ENCODE measurements at places on chromosomes 11 and 22.

DNA sequence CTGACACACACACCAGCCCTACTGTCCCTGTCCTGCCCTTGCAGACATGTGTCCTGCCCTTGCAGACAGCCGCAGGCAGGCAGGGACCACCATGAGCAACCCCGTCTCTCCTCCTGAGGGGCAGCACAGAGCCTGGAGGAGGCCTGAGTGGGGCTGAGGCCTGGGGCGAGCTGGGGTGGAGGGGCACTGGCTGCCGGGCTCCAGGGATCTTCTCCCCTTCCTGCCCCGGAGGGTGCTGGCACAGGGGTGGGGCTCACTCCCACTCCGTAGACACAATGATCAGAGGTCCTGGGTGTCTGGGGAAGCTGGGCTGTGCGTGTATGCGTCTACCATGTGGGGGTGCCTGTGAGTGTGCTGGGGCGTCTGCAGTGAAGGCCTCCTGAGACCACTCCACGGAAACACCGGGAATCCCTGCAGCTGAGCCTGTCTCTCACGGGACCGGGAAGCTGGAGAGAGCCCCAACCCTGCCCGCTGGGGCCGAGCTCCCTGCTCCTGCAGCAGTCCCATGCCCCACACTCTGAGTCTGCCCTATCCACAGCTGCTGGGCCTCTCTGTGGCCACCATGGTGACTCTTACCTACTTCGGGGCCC lies 588 bp downstream of the TSPAN32 start:
- DNase-seq: no peak

- DNase-seq: peak; percentile 27
Observed at GRCh38 chr11:82924522-82925224, 23.1 kb downstream of the DDIAS start.

DNA sequence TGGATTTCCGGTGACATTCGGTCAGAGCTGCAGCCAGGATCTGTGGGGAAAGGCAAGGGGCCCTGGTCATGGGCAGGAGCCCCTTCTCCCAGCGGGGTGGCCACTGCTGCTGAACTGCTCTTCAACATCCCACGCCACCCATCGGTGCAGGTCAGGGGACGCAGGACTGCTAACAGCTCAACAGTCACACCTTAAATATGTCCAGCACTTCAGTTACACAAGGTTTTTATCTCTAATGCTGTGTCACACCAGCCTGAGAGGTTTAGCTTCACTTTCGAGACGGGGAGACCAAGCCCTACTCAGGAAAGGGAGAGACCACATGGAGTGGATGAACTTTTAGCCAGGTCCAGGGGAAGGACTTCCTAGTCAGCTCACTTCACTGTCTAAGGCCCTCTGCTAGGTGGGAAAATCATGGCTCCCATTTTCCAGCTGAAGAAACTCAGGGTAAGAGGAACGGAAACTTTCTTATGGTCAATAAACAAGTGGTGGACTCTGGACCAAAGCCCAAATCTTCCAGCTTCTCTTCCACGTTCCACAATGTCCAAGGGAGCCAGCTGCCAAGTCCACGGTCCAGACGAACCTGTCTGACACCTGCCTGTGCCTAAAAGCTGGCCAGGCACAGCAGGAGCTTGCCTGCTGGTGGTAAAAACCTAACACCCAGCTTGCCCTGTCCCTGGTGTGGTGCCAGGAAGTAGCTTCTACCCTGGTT lies 21.0 kb upstream of the CHADL start:
- no peak for DNase-seq

DNA sequence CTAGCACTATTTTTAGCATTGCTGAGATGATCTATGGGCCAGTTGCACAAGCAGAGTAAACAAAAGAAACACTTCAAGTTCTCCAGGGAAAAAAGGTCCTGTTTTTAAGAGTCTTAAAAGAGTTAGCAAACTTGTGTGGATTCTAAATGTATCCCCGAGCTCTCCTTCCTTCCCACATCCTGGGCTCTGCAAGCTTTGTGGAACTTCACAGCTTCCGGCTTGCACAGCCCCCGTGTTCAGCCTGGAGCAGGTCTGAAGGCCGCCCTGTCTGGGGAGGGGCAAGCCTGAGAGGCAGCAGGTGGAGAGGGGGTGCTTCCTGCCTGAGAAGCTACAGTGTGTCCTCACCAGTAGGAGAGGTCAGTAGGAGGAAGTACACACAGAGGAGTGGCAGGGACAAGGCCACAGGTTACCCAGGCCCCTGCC lies 35.1 kb upstream of the SUSD2 start:
- DNase-seq: peak; percentile 82

DNA sequence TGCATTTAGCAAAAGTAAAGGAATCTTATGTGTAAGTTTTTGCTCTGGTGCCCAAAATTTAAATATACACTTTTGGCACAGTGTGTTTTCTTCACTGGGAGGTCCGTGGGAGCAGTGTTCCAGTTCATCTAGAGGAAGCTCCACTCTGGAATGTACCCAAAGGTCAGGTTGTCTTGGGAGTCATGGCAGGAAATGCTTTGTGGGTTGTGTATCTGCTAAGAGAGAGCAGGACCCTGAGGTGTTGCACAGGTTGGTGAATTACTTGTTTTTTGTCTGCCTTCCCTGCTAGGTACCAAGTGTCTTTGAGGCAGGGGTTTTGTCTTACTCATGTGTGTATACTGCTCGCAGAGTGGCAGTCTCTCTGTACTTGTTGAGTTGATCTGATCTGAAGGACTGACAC lies 37.3 kb downstream of the DIXDC1 start:
- no peak for DNase-seq

GRCh38 chr11:6576471-6577373 lies 26.7 kb downstream of the RRP8 start:
- DNase-seq: no peak

DNA sequence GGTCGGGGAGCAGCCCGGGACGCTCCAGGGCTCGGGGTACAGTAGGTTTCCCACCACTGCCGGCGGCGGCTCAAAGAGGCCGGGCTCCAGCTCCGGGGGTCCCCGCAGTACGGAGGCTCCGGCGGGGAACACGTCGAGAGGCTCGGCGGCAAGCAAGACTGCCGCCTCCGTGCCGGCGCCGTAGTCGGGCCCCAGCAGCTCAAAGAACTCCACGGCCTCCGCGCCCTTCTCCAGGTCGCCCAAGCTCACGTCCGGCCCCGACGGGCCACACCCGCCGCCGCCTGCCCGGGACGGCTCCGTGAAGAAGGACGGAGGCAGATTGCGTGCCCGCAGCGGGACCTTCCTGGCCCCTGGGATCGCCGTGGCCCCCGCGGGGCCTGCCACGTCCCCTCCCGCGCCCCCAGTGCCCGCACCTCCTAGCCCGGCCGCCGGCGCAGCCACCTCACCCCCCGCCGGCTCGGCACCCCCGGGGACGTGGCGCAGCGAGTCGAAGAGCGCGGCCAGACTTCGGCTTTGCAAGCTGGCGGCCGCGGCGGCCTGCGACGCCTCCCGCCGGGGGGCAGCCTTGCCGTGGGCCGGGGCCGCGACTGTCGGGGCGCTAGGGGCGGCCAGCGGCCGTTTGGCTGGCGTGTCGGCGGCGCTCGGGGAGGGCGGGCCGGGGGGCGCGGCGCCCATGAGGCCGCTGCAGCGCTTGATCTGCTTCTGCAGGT lies 775 bp downstream of the FAM181B start:
- DNase-seq: no peak

GRCh38 chr11:27626269-27626937 lies 73.9 kb downstream of the BDNF start:
- no peak for DNase-seq

GRCh38 chr22:32205974-32206773 lies 1.3 kb upstream of the RFPL2 start:
- no peak for DNase-seq

DNA sequence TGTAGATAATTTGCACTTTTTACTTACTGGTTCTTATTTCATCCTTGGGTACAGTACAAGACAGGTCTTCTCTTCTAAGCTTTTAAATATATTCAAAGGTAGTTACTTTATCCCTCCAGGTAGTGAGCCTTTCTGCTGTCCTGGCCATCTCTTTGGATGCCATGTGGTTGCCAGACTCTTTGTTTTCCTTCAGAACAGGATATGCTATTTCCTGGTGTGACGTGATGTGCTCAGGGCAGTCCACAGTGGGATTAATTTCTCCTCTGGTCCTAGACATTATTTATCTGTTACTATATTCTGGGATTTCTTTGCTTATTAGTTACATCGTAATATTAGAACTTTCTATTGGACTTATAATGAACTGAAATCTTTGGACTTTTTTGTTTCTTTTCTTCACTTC lies 63.7 kb downstream of the PPP6R3 start:
- DNase-seq: no peak

GRCh38 chr11:8233691-8234424 lies 29.8 kb downstream of the LMO1 start:
- DNase-seq: no peak

DNA sequence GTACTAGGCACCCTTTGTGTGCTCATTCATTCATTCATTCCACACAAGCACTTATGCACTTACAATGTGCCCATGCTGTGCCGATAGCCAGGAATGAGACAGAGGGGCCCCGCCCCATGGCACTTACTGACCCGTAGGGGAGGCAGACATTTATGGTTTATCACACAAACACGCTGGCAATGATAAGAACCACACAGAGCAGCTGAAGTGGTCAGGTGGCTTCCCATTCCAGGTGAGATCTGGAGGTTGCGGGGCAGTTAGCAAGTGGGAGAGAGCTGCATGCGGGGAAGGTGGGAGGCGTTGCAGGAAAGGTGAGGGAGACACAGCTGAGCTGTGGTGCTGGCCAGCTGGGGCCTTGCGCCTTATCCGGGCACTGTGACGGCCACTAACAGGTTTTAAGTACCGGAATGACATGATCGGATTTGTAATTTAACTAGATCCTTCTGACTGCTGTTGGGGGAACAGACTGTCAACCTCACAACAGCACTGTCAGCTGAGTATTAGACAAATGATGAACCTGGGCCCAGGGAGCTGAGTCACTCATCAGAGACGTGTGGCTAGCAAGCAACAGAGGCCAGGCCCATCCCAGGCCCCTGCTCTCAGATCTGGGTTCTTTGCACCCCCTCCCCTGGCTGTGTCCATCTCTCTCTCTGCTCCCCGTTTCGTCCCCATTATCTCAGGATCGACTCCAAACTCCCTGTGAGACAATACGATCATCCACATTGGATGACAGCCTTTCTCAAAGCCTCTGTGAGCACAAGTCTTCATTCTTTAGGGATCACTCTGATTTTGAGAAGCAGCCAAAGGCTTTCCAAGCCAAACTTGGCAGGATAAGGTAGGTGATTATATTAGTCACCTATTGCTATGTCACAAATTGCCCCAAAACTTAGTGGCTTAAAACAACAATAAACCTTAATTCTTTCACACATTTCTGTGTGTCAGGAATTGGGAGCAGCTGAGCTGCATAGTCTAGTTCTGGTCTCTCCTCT lies 28.4 kb downstream of the RASD2 start:
- no peak for DNase-seq

GRCh38 chr11:100970283-100971164 lies 159.1 kb downstream of the PGR start:
- no peak for DNase-seq

DNA sequence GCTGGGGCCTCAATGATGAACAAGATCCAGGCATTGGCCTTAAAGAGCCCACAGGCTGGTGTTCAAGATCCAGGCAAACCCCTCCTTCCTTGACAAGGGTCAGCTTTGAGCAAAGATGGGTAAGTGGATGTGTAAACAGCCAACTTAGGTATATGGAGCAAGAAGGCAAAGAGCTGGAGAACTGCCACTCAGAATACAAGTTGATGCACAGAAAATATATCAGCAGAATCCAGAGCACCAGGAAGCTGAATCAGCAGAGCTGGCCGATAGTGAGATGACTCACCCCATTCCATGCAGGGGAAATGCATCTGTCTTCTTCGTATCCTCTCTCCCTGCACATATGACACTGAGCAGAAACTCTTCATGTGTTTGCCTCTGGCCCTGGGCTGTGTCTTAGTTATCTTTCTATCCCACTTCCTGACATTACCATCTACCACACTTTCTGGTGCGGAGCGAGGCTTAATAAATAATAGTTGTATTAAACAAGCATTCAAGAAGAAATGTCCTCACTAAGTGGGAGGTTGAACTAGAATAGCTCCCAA lies 57.8 kb downstream of the ENDOD1 start:
- no peak for DNase-seq

DNA sequence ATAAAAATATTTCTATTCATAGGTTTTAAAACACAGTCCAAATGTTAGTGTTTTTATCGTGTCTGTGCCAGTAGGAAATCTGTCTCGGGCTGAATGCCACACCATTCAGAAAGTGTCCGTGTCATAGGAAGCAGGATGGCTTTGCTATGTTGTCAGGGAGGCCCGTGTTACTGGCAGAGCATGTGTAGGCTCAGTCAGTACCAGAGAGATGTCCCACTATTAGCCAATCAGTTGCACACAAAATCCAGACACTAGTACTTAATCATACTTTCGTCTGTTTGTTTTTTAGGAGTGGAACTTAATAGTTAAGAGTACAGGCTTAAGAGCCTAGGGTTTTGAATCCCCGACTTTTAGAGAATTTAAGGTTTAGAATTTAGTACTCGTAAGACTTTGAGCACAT lies 30.2 kb upstream of the SYN3 start:
- DNase-seq: no peak

DNA sequence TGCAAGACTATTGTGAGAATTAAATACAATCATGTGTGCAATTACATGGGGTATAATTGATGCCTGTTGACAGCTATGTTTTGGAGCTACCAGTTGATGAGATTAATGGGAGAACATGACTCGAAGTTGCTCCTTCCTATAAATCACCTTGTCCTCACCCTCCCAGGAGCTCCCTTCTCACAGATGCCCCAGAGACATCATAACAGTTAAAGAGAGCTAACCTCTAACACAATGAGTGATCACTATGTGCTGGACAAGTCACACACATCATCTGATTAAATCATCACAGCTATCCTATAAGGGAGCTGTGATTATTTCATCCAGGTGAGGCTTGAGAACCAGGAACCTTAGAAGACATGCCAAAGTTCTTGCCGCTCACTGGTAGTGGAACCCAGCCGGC lies 394.2 kb downstream of the NTM start:
- DNase-seq: no peak

- DNase-seq: no peak
Observed at GRCh38 chr22:44098966-44099530, 74.9 kb downstream of the PARVB start.
